ENCODE measurements at places on chromosomes 3 and 15. TPM values are rescaled to one million over a fixed set of nuclear protein-coding genes. Genes with fewer than 3 reads are reported as not detected.

The ONECUT1 gene
- 0.44 TPM for polyA plus RNA-seq

The CDCP1 gene
- polyA plus RNA-seq: not detected

The GCHFR gene
- 86.2 TPM for polyA plus RNA-seq

The ESYT3 gene
- polyA plus RNA-seq: 1.8 TPM

The WDR93 gene
- 0.59 TPM for polyA plus RNA-seq

The LDHAL6B gene
- not detected for polyA plus RNA-seq

The TUBGCP5 gene
- polyA plus RNA-seq: 11.8 TPM

The FRMD4B gene
- polyA plus RNA-seq: 38.6 TPM

The SLC24A5 gene
- not detected for polyA plus RNA-seq

The SHC4 gene
- 1.3 TPM for polyA plus RNA-seq

The NCKIPSD gene
- polyA plus RNA-seq: 49.6 TPM

The DET1 gene
- polyA plus RNA-seq: 10.6 TPM

The FXR1 gene
- polyA plus RNA-seq: 99.3 TPM

The ARPP21 gene
- polyA plus RNA-seq: 0.04 TPM

The COL6A5 gene
- polyA plus RNA-seq: not detected

The NRROS gene
- not detected for polyA plus RNA-seq

The PDE12 gene
- polyA plus RNA-seq: 3.7 TPM

The USP4 gene
- 30.1 TPM for polyA plus RNA-seq

The OIP5 gene
- polyA plus RNA-seq: 30.2 TPM

The PFKFB4 gene
- polyA plus RNA-seq: 74.7 TPM

The C3orf80 gene
- 3.8 TPM for polyA plus RNA-seq

The CNTN4 gene
- 3.9 TPM for polyA plus RNA-seq

The CMTM7 gene
- 42.4 TPM for polyA plus RNA-seq

The GPR156 gene
- polyA plus RNA-seq: not detected

The CSPG5 gene
- polyA plus RNA-seq: 2.9 TPM

The MEX3B gene
- 3.8 TPM for polyA plus RNA-seq

The CHAC1 gene
- 3.1 TPM for polyA plus RNA-seq

The MB21D2 gene
- polyA plus RNA-seq: 5.2 TPM

The RHOA gene
- polyA plus RNA-seq: 356 TPM

The CHL1 gene
- polyA plus RNA-seq: not detected

The MOBP gene
- not detected for polyA plus RNA-seq

The DAPK2 gene
- not detected for polyA plus RNA-seq

The NR1D2 gene
- 12.5 TPM for polyA plus RNA-seq

The SCG5 gene
- polyA plus RNA-seq: 20.2 TPM

The CRYGS gene
- 0.12 TPM for polyA plus RNA-seq

The RNF123 gene
- polyA plus RNA-seq: 42.3 TPM

The UNC13C gene
- polyA plus RNA-seq: not detected

The LRRIQ4 gene
- not detected for polyA plus RNA-seq

The VWA5B2 gene
- polyA plus RNA-seq: 0.40 TPM

The RTP1 gene
- polyA plus RNA-seq: not detected

The CEP70 gene
- polyA plus RNA-seq: 49.8 TPM

The SENP8 gene
- 14.3 TPM for polyA plus RNA-seq

The NR2E3 gene
- not detected for polyA plus RNA-seq

The STRC gene
- polyA plus RNA-seq: 0.95 TPM

The KBTBD8 gene
- 4.3 TPM for polyA plus RNA-seq

The KNL1 gene
- polyA plus RNA-seq: 1.4 TPM

The SNTN gene
- not detected for polyA plus RNA-seq

The PRR20G gene
- not detected for polyA plus RNA-seq

The AADAC gene
- polyA plus RNA-seq: 0.12 TPM

The PAK6 gene
- polyA plus RNA-seq: 8.3 TPM

The RBM6 gene
- 89.4 TPM for polyA plus RNA-seq

The FBLN2 gene
- polyA plus RNA-seq: 33.5 TPM

The CHST13 gene
- 1.9 TPM for polyA plus RNA-seq
